ENCODE measurements at places on chromosomes 6 and 20.
A peak's percentile ranks its signal among the peaks of the same experiment; 100 is the strongest.

- DNase-seq: no peak
These were observed 395.9 kb downstream of the CDH26 start for GRCh38 chr20:60354024-60354580.

GRCh38 chr6:147528511-147529145 is 20.1 kb downstream of the SAMD5 start:
- no peak for DNase-seq

GRCh38 chr6:84332139-84333034 is 104.9 kb upstream of the CEP162 start:
- DNase-seq: no peak

DNA sequence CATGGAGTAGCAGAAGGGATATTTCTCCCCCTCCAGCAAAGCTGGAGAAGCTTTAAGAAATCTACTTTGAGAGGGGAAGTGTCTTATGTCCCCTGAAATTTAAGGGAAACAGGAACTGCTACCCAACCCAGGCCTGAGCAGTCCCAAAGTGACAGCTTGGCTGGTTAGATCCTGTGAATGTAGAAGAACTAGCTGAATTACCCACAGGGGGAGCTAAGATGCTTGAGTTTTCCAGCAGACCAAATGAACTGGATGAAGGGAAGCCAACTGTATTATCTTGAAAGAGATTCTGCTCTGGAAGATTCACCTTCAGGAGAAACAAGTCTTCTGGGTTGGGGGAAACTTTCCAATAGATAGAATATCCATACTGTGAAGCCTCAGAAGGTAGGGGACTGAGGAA is 303.3 kb upstream of the MMS22L start:
- no peak for DNase-seq

DNA sequence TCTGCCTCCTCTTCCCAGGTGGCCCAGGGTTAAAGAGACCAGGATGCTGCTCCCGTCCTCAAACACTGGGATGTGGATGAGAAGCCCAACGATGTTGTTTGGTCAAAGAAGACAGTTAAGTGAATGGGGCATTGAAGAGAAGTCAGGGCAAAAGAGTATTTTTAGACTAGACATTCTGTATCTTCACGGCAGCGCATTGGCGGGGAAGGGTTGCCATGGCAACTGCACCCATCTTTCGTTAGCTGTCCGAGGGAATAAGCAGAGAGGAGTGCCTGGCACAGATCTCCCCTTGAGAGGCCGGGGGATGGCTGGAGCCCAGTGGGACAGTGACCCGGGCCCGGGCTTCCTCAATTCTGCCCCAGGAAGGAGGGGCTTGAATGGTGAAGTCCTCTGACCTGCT is 56.4 kb upstream of the GPR31 start:
- no peak for DNase-seq

GRCh38 chr6:18293076-18293904 is 29.0 kb upstream of the DEK start:
- DNase-seq: no peak

DNA sequence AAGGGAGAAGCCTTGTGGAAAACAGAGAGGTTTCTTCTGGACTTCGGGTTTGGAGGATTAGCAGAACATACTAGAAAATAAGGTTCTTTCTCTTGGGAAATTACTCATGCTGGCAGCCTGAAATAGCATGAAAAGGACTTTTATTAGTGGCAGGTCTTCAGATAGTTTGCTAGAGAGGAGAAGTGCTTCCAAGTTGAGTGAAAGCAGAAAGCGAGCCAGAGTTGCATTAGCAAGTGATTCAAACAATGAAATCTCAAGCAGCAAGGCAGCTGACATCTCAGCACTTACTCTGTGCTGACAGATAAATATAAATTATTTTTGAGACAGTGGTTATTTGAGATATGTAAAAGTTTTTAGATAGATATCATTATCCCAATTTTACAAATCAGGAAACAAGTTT is 91.9 kb downstream of the PLCB4 start:
- no peak for DNase-seq

GRCh38 chr6:36968266-36968977 is 13.9 kb downstream of the PI16 start:
- no peak for DNase-seq

DNA sequence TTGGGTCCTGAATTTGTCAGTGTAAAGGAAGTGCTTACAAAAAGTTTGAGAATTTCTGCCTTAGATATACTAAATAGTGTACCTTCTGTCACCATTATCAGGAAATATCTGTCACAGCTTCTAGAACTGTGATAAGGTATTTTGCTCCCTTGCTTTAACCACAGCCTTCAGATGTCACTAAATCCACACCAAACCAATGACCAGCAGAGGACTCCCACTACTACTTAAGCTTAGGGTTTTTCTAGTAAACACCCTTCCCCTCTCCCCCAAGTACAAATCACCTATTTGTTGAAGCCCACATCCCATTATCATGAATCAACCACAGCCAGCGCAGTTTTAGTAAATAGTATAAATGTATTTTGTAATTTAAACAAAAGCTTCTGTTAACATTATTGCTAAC is 8.6 kb upstream of the JPH2 start:
- DNase-seq: no peak

- no peak for DNase-seq
These were observed 727 bp downstream of the ERMARD start for GRCh38 chr6:169752074-169752623.

DNA sequence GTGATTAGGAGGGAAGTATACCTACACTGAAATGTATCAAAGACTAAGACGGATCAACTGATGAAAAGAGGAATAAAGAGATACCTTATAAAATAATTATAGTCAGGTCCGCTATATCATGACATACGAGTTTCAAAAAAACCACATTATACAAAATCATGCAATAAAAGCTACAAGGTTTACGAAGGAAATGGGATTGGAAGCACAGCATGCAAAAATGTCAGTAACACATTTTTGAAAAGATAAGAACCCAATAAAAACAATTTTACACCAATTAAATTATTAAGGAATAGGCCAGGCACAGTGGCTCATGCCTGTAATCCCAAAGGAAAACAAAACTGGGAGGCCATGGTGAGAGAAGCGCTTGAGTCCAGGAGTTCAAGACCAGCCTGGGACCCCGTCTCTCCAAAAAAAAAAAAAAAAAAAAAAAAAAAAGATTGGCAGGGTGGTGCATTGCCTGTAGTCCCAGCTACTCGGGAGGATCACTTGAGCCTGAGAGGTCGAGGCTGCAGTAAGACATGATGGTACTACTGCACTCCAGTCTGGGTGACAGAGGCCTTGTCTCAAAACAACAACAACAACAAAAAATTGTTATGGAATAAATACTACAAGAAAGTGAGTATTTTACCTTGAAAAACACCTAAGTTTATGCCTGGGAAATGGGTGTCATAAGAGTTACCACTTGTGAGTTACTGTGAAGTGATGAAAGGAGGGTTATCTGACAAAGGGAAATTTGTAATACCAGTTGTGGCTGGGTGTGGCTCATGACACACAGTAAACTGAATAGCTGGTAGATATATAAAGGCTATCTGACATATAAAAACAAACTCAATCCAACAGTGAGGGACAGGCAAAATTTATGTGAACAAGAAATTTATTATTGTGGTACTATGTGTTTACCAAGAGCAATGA is 45.2 kb downstream of the RANBP9 start:
- no peak for DNase-seq

GRCh38 chr20:36851490-36851889 is 24.4 kb upstream of the TLDC2 start:
- no peak for DNase-seq

GRCh38 chr20:18265441-18265840 is 22.9 kb upstream of the ZNF133 start:
- DNase-seq: no peak

DNA sequence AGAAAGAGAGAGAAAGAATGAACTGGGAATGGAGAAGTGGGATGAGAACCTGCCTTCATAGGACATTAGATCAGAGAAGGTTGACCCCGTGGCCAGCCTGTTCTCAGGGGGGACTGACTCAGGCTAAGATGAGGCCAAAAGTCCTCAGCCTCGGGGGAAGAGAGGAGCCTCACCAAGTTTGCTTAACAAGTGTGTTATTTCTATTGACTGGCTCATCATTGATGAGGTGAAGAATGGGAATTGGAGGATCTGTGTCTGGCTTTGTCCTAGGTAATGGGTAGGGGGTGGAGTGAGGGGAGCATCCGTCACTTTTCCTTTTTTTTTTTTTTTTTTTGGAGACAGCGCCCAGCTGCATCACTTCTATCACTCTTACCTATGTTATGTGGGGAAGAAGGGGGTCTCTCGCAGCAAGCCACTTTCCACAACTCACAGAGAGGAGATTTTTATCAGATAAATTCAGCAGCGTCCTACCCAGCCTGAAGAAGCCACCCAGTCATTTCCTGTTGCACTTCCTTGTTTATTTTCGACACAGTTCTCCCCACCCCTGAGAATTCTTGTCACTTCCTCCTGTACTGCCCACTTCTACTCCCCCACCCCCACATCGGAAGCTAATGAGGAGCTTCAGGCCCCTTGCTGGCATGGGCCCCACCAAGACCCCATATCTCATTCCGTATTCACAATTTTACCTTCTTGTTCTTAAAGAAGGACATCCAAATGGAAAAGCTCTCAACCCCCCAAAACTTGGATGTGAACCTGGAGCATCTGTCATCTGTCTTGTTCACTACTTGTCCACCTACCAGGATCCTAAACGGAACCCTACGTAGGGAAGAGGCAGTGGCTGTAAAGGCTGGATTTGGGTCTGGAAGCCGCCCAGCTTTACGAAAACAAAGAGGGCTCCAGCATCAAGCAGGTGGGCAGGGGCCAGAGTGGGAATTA is 2.8 kb upstream of the RNASET2 start:
- DNase-seq: no peak

DNA sequence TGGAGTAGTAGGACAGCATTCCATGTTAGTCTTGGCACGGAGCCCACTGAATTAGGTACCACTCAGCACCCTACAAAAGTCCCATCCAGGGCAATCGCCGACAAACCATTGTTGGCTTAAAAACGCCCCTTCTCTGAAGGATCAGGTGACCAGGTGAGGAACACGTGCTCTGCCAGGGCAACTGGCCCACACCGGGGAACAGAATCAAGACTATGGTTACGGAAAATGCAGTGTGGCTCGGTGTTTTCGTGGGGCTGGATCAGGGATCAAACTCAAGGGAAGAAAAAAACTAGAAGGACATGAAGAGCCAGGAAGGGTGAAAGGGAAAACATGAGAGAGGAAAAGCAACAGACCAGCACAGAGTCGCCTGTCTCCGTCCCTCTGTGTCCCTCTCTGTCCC is 177.8 kb upstream of the ARID1B start:
- no peak for DNase-seq

DNA sequence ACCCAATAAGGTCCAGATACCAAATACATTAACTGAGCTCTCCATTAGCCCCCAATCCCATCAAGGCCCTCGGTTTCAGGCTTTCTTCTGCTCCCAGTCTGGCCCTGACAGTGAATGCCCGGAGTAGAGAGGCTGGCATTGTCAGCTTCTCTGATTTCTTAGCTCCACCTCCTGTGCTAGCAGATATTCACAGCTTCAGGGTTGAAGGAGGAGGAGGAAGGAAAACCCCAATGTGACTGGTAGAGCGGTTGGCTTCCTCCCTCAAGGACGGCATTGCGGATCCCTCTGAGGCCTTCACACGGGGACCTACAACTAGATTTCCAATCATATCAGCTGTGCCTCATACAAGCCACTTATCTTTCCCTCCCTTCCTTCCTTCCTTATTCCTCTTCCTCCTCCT is 164.1 kb upstream of the SYNDIG1 start:
- no peak for DNase-seq

DNA sequence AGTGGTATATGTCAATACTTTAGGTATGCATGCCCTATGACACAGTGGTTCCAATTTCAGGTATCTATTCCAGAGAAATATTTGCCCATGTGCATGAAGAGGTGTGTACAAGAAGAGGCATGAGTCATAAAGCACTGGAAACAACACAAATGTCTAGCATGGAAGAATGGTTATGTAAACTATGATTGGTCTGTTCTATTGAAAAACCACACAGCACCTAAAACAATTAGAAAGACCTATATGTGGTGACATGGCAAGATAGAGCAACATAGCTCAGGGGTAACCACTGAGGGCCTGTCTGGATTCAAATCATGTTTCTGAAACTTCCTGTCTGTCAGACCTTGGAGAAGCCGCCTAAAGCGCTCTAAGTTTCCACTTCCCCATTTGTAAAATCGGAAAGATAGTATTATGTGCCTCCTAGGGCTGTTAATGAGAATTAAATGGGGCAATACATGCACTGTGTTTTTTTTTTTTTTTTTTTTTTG is 76.0 kb upstream of the SHLD1 start:
- peak; percentile 41 for DNase-seq

DNA sequence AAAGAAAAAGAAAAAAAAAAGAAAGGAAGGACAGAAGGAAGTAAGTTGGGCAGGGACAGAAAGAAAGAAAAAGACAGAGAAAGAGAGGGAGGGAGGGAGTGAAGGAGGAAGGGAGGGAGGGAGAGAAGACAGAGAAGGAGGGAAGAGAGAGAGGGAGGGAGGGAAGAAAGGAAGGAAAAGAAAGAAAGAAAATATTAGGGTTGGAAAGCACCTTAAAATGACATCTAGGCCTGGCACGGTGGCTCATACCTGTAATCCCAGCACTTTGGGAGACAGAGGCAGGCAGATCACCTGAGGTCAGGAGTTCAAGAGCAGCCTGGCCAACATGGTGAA is 33.2 kb downstream of the FASTKD5 start:
- DNase-seq: no peak

DNA sequence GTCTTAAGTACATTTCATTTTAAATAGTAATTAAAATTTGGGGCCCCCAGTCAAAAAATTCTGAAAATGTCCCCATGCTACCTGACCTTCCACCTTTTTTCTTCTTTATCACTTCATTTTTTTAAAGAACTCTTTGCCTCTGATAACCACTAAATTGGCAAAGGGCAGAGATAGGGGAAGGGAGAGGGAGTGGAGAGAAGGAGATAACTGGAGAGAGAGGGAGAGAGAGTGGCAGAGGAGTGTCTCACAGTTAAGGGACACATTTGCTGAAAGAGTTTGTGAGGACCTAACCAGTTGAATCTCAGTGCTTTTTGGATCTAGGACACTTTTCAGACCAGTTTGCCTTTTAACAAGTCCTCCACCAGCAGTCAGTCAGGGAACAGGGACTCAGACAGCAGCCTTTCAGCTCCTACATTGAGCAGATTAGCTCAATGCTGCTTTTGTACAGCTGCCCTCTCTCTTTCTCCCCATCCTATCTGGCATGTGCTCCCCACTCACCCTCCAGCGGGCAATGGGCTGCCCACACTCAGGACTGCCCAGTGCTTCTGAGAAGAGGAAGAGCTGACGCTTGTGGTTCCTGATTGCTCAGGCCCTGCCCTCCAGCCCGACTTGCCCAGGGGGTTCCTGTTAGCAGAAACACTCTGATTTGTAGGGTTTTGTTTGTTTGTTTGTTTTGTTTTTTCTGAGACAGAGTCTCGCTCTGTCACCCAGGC is 14.4 kb downstream of the ARMC2 start:
- DNase-seq: no peak

GRCh38 chr6:161171207-161171606 is 102.7 kb downstream of the AGPAT4 start:
- no peak for DNase-seq

DNA sequence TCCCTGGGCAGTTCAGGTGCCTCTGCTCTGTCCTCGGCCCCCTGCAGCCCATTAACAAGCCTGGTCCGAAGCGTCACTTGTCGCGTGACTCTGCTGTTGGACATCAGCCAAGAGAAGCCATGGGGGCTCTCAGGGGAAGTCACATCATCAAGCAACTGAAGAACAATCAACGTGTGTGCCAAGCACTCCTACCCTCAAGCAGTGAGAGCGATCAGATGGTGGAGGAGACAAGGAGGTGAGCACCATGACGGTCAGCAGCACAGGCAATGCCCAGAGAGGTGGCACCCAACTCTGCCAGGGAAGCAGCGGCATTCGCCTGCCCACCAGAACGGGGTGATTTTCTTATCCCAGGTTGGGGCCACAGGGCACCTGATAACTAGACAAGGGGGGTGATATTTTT is 132.7 kb downstream of the AGPAT4 start:
- DNase-seq: peak; percentile 14

- no peak for DNase-seq
These were observed 46.2 kb downstream of the ADNP start for GRCh38 chr20:50885068-50885467.
